T-helper 9 cell (primary cell): ENCODE measurements at places on chromosomes 7 and 10.

DNA sequence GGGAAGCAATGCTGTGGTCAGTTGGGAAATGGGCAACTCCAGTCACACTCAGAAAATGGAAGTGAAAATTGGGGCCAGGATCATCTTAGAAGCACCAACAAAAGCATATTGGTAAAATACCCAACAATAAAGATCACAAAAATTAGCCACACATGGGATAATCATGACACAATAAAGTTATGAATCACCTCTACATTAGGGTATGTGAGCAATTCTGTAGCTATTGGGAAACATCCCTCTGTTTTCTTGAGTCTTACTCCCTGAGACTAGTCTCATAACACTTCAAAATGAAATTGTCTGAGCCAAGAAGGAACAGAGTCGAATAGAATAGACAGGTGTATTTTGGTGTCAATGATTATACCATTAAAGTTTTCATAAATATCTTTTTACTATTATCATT lies 178.3 kb downstream of the DYNC1I1 start:
- no peak for DNase-seq

DNA sequence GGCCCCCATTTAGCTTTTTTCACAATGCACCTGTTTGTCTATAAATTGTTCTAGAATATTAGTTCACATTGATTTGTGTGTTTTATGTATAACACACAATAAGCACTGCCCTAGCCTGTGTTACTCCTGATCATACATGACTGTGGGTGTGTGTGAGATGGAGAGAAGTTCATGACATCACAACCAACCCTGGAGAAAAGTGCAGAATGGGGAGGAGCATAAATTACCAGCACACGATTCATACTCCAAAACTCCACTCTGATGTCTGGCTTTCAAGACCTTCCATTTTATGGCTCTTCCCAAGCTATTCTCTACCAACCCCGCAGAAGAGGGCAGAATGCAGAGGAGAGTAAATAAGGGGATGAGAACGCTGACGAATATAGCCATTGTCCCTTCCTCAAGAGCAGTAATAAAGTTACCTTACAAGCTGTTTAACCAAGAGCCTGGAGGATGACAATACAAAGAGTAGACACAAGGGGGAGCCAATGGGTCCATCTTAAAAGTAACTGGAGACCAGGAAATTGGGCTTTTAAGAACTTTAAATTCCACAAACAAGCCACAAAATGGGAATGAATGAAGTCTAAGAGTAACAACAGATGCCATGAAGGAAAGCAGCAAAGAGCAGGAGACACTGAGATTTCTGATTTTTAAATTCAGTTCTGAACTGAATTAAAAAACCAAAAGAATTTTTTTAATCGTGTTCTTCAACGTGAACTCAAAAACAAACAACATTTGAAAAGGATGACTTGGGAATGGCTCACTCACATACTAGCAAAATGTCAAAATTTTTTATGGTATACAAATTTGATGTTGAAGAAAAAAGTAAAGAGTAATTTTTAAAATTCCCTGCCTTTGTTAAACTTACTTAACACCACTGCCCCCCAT lies 159.6 kb downstream of the PARD3 start:
- no peak for DNase-seq

- no peak for DNase-seq
These were observed 57.0 kb downstream of the KAT6B start for GRCh38 chr10:74883428-74883827.

- DNase-seq = peak; percentile 4
These were observed 1.8 kb downstream of the SEPTIN7 start for GRCh38 chr7:35802649-35803048.

- DNase-seq = no peak
These were observed 285.7 kb downstream of the GLRX3 start for GRCh38 chr10:130421909-130422308.

DNA sequence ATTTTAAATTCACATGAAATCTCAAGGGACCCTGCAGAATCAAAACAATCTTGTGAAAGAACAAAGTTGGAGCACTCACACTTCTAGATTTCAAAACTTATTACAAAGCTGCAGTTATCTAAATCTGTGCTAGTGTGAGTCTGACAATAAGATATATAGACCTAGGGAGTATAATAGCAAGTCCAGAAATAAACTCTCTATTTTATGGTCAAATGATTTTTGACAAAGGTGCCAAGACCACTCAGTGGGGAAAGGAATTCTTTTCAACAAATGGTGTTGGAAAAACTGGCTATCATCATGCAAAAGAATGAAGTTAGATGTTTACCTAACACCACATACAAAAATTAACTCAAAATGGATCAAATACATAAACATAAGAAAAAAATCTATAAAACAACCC lies 68.2 kb downstream of the TFEC start:
- no peak for DNase-seq

DNA sequence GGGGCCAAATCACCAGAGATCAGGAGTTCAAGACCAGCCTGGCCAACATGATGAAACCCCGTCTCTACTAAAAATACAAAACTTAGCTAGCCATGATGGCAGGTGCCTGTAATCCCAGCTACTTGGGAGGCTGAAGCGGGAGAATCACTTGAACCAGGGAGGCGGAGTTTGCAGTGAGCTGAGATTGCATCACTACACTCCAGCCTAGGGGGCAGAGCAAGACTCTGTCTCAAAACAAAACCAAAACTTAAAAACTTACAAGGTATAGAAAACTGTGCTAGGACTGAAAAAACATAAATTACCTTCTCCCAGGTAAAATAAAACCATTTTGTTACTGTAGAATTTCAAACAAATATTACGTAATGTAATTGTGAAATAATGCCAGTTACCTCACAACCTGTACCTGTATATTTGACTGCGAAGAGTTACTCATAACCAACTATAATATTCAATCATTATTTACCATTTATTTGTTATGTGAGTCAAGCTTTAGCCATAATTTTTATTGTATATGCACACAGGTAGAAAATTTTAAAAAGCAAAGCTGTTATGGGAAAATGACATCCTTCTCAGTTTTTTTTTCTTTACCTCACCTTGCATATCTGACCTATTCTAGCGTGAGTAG lies 180.9 kb downstream of the SEMA3A start:
- DNase-seq = no peak

- DNase-seq = no peak
These were observed 85.2 kb upstream of the SEMA3C start for GRCh38 chr7:81004098-81004497.

- no peak for DNase-seq
These were observed 4.2 kb upstream of the RPEL1 start for GRCh38 chr10:103241262-103242011.

DNA sequence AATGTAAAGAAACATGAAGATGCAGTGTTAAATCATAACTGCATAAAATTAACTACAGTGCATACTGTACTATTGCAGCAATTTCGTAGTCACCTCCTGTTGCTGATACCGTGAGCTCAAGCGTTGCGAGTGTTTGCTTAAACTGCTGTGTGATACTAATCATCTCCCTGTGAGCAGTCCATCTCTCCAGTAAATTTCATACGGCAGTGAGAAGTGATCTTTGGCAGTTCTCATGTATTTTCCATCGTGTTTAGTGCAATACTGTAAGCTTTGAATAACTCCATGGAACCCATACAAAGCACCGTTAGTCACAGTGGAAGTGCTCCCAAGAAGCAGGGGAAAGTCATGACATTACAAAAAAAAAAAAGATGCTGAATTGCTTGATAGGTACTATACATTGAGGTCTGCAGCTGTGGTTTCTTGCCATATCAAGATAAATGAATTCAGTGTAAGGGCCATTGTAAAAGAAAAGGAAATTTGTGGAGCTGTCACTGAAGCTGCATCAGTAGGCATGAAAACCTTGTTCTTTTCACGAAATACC lies 360.4 kb downstream of the EXOC4 start:
- no peak for DNase-seq

- no peak for DNase-seq
These were observed 224.1 kb downstream of the CCSER2 start for GRCh38 chr10:84552478-84552877.

DNA sequence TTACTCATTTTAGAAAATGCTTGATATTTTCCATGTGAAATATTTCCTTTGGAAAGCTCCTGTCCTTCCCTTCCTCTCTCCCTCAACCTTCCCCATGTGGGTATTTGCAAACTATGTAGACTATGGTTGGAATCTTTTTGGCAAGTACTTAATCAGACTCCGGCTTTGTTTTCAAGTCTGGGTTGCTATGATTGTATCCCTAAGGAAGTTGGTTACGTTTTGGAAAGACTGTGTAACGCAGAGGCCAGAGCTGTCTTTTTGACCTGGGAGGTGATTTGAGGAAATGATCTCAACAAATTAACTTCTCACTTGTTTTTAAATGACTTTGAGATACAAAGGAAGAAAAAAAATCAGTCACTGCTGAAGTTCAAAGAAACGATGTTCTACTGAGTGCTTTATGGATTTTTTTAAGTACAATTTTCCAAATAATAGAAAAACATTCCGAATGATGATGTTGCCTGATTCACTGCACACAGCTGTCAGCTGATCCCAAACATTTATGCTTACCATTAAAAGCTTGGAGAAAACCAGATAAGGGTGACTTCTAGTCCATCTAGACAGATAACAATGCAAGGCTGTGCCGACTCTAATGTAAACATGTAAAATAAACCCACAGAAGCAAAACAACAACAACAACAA lies 145.5 kb upstream of the CELF2 start:
- no peak for DNase-seq

DNA sequence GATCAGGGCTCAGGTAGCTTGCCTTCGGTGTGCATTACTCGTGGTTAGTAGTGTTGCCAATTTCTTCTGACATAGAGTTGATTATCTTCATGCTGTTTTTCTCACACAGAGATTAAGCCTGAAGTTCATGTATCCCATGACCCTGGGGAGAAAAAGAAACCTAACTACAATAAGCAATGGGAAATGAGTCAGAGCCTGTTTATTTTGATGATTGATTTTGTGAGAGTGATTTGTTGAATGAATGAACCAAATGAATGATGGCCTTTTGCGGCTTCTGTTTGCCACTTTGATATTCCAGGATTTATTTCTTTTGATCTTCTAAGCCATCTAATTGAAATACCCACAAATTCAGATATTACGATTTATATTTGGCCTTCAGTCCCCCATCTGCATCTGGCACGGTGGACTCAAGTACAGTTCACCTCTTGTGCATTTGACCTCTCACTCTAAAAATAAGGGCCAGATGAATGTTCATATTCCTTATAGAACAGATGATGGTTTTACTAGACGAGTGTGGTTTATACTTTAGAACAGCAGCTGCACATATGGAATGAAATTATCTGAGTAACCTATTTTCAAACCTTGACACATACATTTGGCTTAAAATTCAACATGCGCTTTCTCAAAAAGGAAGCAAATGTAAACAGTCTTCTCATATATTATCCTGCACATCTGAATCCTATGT lies 110.7 kb downstream of the PLCE1 start:
- no peak for DNase-seq

DNA sequence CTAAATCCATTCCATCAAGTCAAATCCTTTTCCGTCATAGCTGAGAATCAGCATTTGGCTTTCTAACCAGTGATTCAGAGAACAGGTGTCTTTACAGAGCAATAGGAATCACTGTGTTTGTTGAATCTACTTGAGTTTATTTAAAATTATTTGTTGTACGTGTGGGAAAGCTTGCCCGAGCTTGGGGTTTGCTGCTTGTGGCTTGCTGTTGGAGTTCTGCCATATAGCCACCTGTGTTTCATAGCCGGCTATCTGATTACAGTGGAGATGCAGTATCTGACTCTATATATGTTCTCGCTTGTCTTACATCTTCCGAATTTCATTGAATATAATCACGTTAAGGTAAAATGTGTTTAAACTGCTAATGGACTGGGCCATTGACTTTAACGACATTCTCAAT lies 274.3 kb upstream of the MKI67 start:
- DNase-seq = no peak

- DNase-seq = peak; percentile 11
These were observed 45.1 kb downstream of the DPY19L1 start for GRCh38 chr7:34991938-34992840.

- no peak for DNase-seq
These were observed 30.0 kb upstream of the PCGF5 start for GRCh38 chr10:91190388-91190870.

DNA sequence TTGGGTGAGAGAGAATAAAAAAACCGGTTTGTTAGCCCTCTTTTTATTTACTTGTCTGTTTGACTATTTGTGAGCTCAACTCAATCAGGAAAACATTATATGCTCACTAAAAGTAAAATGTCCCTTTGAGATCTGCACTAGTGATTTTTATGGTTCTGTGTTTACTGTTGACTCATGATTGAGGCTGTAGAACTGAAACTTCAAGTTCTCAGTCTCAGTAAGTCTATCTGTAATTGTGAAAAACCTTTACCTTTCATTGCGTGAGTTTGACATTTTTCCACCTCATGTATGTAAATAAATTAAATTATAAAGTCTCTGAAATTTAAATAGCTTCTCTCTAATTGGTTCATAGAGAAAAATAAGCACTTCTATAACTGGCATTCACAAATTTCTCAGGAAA lies 17.0 kb upstream of the CASD1 start:
- no peak for DNase-seq

- no peak for DNase-seq
These were observed 86.8 kb downstream of the CPEB3 start for GRCh38 chr10:92203919-92204623.

- no peak for DNase-seq
These were observed 34.9 kb upstream of the STEAP1 start for GRCh38 chr7:90119178-90119971.

GRCh38 chr10:32091046-32091445 lies 34.8 kb upstream of the KIF5B start:
- no peak for DNase-seq

- no peak for DNase-seq
These were observed 574 bp downstream of the MARCHF5 start for GRCh38 chr10:92291616-92291865.

GRCh38 chr7:1666823-1667565 lies 3.1 kb upstream of the ELFN1 start:
- no peak for DNase-seq

DNA sequence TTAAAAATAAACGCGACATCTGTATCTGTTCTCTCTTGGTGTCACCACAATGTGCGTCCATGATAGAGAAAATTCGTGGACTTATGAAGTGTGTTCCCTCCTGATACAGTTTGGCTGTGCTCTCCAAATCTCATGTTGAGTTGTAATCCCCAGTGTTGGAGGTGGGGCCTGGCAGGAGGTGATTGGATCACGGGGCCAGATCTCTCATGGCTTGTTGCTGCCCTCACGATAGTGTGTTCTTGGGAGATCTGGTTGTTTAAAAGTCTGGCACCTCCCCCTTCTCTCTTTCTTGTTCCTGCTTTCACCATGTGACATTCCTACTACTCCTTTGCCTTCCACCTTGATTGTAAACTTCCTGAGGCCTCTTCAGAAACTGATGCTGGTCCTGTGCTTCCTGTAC lies 229.4 kb upstream of the MYO3A start:
- no peak for DNase-seq

DNA sequence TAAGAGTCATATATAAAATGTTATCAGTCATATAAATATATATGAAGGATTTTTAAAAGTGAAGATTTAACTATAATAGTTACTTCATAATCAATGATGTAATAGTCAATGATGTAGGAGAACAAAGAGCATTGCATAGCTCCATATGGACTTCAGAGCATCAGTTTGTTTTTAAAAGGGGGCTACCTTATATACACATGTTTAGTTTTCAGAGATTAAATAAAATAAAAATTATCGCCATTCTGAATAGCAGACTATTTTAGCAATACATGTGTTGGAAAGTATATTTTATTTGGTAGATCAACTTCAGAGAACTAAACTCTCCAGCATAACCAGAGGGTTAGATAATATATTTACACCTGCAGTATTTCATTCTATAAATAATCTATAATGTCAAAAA lies 29.1 kb upstream of the EPC1 start:
- no peak for DNase-seq

GRCh38 chr10:73850211-73850610 lies 24.1 kb downstream of the CAMK2G start:
- DNase-seq = no peak

GRCh38 chr7:1936531-1937251 lies 266.6 kb downstream of the ELFN1 start:
- DNase-seq = no peak
